Posterior vena cava (tissue), 2 donors: ENCODE measurements at places on chromosomes 12 and 14. TPM values are rescaled to one million over a fixed set of nuclear protein-coding genes. Genes with fewer than 3 reads are reported as not detected.

The NRXN3 gene
- 11.8 TPM for total RNA-seq

The SCNN1A gene
- 3.3 TPM for total RNA-seq

The MORN3 gene
- total RNA-seq = 0.19 TPM

The NANOG gene
- total RNA-seq = 0.76 TPM

The CLEC2B gene
- 11.3 TPM for total RNA-seq

The KCNA1 gene
- total RNA-seq = 0.05 TPM

The DCN gene
- 2,897 TPM for total RNA-seq

The TMEM30B gene
- 50.2 TPM for total RNA-seq

The MSI1 gene
- total RNA-seq = 1.0 TPM

The FIGNL2 gene
- 1.0 TPM for total RNA-seq

The GPR68 gene
- total RNA-seq = 3.2 TPM

The ACOT6 gene
- not detected for total RNA-seq

The DPF3 gene
- total RNA-seq = 0.19 TPM

The EPYC gene
- total RNA-seq = not detected

The SYT1 gene
- 2.6 TPM for total RNA-seq

The SERPINA12 gene
- not detected for total RNA-seq

The OR4E2 gene
- not detected for total RNA-seq

The MTA1 gene
- total RNA-seq = 62.0 TPM

The RNF212B gene
- not detected for total RNA-seq

The RPS6KL1 gene
- 17.0 TPM for total RNA-seq

The HNRNPA1 gene
- 503 TPM for total RNA-seq

The ADCY6 gene
- total RNA-seq = 31.6 TPM

The P2RX2 gene
- not detected for total RNA-seq

The PIK3C2G gene
- 0.09 TPM for total RNA-seq

The METTL3 gene
- total RNA-seq = 26.4 TPM

The TAS2R14 gene
- 3.5 TPM for total RNA-seq

The ESYT1 gene
- 120 TPM for total RNA-seq

The ASIC1 gene
- total RNA-seq = 2.5 TPM

The CBLN3 gene
- 4.2 TPM for total RNA-seq

The SLC4A8 gene
- total RNA-seq = 1.4 TPM

The FAM186B gene
- total RNA-seq = 0.14 TPM

The ESR2 gene
- total RNA-seq = 0.24 TPM

The MYF5 gene
- not detected for total RNA-seq

The GPX2 gene
- total RNA-seq = not detected

The RERG gene
- 107 TPM for total RNA-seq

The DTX1 gene
- 6.3 TPM for total RNA-seq

The TAS2R30 gene
- total RNA-seq = 4.3 TPM

The MYH6 gene
- total RNA-seq = not detected

The CCNB1IP1 gene
- 31.1 TPM for total RNA-seq

The TAS2R9 gene
- total RNA-seq = 0.51 TPM

The TECPR2 gene
- total RNA-seq = 45.5 TPM

The TSPAN9 gene
- total RNA-seq = 38.5 TPM

The SLC38A4 gene
- total RNA-seq = 1.5 TPM

The CPNE6 gene
- 1.3 TPM for total RNA-seq

The MEG3 gene
- total RNA-seq = 99.4 TPM

The FITM1 gene
- 0.38 TPM for total RNA-seq
